ENCODE measurements at places on chromosomes 7 and 10. TPM values are rescaled to one million over a fixed set of nuclear protein-coding genes. Genes with fewer than 3 reads are reported as not detected.

HTR5A gene
- not detected for total RNA-seq

GRCh38 chr7:7830122-7830878, 111.9 kb upstream of the RPA3 start:
- DNase-seq, result no peak

DNA sequence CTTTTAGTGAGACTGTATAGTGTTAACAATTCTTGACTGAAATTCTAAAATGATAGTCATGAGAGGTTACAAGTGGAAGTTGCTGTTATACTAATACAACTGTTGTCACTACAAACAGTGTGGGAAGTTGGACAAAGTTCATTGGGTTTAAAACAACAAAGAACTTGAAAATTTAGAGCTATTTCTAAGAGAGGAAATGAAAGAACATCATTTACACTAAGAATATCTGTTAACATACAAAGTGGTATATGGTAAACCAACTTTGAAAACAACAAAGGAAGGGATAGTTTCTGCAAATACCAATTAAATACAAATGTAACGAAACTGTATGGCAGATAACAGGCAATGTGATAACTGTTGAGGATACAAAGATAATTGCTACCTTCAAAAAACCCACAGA, 11.6 kb downstream of the MTPN start:
- no peak for DNase-seq

DNA sequence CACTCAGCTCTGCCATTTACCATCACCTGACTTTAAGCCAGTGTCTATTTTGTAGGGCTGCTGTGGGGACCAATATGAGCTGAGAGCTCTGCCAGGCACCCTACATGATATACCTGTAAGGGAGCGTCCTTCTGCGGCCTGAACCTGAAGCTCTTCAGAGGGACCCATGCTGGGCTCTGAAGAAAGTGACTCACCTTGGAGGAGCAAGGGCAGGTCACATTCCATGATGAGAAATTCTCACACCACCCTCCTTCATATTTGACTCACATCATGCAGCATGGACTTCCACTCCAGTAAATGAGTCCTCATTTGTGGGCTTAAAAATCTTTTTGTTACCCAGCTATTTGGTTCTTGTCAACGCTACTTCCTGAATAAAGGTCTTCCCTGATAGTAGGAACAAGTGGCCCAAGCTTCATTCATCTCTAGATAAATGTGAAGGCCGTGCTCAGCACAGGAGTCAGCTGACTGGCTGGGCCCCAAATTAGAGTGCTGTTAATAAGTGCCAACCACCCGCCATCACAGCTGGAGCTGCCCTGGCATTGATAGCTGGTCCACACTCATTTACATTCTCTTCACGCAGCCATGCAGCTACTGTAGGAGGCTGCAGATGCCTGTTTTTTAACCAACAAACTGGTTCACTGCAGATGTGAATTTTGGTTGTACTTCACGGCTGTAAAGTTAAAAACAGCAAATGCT, 78.4 kb downstream of the RNF216 start:
- peak; percentile 77 for DNase-seq

DNA sequence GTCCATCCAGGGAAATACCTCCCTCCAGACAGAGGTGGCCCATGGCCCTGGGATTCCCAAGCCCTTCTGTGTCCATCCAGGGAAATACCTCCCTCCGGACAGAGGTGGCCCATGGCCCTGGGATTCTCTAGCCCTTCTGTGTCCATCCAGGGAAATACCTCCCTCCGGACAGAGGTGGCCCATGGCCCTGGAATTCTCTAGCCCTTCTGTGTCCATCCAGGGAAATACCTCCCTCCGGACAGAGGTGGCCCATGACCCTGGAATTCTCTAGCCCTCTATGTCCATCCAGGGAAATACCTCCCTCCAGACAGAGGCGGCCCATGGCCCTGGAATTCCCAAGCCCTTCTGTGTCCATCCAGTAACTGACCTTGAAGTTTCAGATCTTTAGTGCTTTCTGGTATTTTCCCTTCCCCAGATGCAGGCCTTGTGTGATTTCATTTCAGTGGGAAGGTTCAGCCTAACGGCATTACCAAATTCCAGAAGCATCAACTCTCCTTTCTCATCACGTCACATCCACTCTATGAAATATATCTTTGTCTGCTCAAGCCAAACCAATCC, 28.8 kb upstream of the DIP2C start:
- peak; percentile 16 for DNase-seq
